HTR-8/SVneo (cell line): ENCODE measurements at places on chromosomes 16 and 17.

DNA sequence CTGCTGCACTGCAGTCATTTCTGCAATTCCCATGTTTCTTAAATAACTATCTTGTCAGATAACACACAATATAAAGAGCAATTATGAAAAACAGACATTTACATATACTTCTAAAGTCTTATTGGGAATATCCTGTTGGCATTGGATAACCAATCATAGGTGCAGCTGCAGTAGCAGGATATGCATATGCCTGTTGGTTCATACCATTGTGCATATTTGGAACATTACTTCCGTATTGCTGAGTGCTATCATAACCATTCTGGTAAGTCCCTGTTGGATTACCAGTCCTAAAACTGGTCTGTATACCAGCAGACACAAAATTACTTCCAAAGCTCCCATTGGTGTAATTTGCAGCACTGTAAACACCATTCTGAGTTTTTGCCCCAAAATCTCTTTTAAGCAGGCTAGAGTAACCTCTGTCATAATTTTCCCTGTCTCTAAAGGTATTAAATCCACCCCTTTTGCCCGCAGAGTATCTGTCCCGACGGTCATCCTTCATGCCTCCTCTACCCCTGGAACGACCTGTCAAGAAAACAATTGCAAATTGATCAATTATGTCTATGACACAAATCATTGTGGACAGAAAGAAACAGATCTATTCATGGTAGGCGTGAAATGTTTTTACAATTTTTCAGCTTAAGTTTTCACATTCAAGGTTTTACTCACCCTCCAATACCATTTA is 3.1 kb upstream of the POLG2 start:
- no peak for DNase-seq

GRCh38 chr16:15899538-15900100 is 11.2 kb upstream of the CEP20 start:
- peak; percentile 80 for DNase-seq

- no peak for DNase-seq
Observed at GRCh38 chr17:31538080-31538762, 146.7 kb downstream of the RAB11FIP4 start.

- no peak for DNase-seq
Observed at GRCh38 chr17:72077326-72077960, 43.4 kb upstream of the SOX9 start.

DNA sequence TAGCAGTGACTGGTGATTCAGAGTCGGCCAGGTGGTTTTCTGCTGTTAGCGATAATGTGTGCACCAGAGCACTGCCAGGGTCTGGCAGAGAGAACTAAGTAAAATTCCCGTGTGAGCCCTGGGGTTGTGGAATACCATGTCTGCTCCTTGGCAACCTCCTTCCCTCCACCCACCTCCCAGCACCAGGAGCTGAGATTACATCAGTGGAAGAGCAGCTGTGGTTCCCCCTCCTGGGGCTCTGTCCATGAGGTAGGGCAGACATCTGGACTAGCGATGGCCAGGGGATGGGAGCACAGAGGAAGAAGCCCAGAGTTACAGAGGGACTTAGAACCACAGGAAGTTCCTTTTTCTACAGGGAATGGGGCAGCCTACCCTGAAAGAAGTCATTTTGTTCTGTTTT is 15.8 kb downstream of the CLEC10A start:
- DNase-seq = no peak

GRCh38 chr16:63890081-63890480 is 1231.8 kb downstream of the CDH11 start:
- no peak for DNase-seq

DNA sequence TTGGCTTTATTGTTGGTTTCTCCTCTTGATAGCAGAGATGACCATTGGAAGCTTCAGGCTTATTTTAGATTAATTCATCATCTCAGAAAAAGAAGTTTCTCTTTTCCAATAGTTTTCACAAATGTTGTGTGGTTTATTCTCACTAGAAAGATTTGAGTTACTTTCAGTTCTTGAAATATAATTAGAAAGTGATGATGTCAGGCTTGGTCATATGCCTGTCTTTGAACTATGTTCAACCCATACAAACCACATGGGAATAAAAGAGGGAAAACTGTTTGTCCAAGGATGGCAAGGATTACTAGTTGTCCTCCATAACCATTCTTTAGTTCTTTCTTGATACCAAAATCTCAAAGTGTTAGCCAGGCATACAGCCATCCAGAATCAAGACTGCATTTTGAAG is 3.7 kb upstream of the HS3ST2 start:
- no peak for DNase-seq

DNA sequence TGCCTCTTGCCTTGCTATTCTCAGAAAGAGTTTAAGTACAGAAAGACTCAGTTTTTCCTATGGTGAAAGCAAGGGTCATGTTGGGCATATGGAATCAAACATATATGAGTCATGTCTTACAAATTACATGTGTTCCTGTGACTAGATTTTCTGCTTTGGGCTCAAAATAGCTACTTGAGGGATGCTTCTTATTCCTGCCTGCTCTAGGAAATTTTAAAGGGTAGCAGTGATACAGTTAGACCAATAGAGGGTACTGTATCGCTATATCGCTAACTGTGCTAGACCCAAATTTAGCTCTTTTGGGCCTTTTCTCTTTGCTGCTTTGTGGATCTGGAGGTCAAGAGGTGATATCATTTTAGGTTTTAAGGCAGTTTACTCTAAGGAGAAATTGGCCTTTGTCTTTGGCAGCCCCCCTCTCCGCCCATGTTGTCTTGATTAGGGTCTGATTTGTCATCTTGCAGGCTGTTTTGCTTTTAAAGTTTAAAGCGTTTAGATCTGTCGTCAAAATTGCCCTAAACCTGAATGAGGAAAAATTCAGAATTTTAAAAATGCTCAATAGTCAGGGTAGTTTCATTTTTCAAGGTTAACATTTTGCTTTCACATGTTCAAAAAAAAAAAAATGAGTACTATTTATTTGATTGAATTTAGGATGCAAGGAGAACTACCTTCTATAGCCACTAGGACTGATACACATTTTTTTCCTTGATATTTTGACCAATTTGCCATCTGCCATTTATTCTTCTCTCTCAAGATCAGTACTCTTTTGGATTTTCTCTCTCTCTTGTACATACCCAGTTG is 8.8 kb downstream of the NFATC3 start:
- DNase-seq = no peak

- DNase-seq = no peak
Observed at GRCh38 chr16:59543641-59544040, 809.5 kb upstream of the GOT2 start.

- DNase-seq = no peak
Observed at GRCh38 chr16:49575346-49576172, 202.0 kb downstream of the C16orf78 start.

DNA sequence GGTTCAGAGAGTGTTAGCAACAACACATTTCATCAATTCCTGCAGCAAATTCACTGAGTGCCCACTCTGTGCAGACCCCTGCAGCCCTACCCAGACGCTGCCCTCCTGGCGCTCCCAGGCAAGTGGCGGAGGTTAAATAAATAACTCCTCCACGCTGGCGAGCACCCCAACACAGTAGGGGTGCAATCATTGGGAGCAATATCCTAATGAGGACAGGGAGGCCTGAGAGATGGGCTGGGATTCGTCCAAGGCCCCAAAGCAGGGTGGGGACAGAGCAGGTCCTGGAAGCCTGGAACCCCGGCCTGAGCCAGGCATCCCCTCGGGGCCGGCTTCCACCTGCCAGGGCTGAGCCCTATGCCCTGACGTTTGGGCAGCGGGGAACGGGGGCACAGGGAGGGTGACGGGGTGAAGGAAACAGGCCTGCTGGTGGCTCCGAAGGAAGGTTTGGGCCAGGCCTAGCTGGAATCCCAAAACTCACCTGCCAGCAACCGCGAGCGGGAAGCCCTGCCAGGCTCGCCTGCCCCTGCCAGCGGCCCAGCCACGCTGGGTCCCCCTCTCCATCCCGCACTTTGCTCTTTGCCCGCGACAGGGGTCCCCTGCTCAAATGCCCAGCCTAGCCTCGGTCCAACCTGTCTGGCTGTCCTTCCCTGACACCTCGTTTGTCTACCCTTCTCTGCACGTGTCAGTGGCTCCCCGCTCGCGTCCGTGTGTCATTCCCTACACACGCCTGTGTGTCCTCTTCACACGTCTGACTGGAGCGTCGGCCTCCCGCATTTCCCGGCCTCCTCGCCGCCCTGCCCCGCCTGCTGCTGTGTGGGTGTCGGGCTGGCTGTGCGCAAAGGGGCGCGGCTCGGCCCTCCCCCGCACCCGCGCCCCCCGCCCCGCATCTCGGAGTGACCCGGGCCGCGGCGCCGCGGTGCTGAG is 721 bp upstream of the BEAN1 start:
- DNase-seq = no peak

- DNase-seq = no peak
Observed at GRCh38 chr17:7023576-7024401, 939 bp downstream of the BCL6B start.

GRCh38 chr17:413016-413350 is 60.4 kb upstream of the RPH3AL start:
- no peak for DNase-seq

- DNase-seq = no peak
Observed at GRCh38 chr16:85617948-85618347, 4.8 kb downstream of the GSE1 start.

DNA sequence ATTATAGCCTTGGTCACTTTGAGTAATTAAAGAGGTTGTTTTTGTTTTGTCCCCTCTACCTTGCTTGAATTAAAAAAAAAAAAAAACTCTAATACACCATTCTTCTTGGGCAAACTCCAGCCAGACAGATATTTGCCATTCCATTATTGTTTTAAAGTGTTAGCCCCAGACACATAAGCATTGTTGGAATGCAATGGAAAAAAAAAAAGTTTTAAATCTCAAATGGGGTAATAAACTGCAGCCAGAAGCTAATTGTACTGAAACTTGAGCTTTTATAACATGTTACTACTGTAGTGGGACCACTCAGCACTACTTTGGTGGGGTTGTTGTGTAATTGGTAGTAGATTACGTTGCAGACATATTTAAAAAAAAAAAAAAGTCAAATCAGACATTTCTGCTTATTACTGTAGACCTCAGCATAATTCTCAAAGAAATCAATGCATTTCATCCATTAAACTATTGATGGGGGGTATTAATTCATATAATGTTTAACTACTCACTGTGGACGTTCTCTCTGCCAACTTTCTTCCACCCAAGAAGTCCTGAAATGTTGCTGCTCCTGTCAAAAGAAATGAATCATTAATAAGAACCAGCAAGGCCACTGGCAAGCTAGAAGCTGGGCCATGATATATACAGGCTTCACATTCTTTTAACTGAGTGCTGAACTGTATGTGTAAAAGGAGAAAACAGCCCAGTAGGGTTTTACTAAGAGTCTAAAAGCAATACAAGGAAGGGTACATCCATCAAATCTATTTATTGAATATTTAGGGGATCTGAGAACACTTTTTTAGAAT is 626.6 kb upstream of the SOX9 start:
- DNase-seq = no peak
